CD4-positive, CD25-positive, alpha-beta regulatory T cell (primary cell): ENCODE measurements at places on chromosomes 6 and 20.
A peak's percentile ranks its signal among the peaks of the same experiment; 100 is the strongest.

GRCh38 chr20:64222291-64222735, 33.2 kb upstream of the PCMTD2 start:
- DNase-seq: no peak

GRCh38 chr6:27837625-27838057, 74.6 kb downstream of the OR2B2 start:
- DNase-seq: no peak

DNA sequence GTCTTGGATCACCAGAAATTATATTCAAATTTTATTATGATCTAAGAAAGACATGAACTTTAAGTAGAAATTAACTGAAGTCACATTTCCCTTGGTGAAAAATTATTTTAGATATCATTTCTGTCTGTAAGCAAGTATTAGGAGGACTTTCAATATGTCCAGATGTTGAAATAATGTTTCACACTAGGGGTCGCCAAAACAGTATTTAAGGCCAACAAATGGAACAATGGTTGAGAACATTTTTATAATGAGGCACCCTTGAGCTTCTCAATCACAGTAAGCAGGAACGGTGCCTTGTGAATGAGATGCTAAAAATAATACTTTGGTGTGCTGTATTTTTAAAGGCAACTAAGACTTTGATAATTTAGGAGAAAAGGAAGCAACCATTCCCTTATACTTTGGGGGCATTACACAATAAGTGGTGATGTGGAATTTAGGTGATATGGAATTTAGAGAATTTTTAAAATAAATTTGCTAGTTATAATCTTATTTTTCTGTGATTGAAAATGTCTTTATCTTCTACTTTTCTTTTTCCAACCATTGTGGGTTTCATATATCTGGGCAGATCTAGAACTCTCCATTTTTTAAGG, 9.6 kb upstream of the SF3B5 start:
- DNase-seq: peak; percentile 20

GRCh38 chr6:45714741-45715507, 300.7 kb downstream of the CLIC5 start:
- DNase-seq: peak; percentile 29

DNA sequence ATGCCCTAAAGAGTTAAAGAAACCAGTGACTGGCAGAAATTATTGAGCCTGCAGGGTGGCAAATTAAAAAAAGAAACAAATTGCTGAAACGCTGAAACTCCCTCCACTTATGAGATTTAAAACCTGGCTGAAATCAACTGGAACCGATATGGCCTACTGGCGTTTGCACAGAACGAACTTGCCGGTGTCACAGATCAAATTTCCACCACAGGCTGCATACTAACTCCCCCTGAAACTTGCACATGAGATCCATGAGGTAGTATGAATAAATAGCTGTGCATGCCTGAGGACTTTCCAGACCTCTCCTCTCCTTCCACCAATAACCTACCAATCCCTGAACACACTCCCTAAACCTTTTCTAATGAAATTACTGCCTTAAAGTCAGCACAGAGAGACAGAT, 150.4 kb downstream of the RNGTT start:
- no peak for DNase-seq

- no peak for DNase-seq
Observed at GRCh38 chr20:29689411-29690225, 1567.8 kb upstream of the DEFB115 start.

- DNase-seq: no peak
Observed at GRCh38 chr6:19327661-19328060, 509.5 kb upstream of the ID4 start.

DNA sequence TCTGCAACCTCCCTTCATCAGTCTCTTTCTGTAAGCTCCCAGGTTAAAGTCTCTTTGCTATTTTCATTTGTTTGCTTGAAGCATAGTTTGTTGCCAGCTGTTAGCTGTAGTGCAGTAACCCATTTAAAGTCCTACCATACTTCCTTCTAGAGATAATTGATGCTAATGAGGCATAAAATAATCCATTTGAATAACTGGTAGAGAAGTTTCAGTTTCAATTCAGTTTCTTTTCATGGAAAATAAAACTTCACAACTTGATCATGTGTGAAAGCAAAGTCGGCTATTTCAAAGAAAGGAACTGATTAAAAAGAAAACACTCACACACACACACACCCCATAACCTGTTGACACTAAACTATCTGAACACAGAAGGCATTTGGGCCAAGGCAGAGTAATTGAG, 68.5 kb upstream of the TENT5A start:
- no peak for DNase-seq

DNA sequence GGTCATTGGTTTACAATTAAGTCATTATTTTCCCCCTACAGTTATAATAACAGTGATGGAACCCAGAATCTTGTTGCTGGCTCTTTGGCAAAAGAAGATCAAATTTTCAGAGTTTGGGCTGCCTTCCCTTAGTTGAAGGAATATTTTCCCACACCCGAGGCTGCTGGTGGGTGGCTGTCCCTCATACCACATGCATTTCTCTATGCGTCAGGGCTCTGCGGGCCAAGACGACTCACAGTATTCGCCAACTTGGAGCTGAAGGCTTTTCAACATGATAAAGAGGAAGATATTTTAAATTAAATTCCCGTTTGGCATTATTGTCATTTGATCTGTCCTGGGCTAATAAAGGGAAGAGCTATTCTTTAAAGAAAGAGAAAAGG, 102.2 kb upstream of the SASH1 start:
- no peak for DNase-seq

DNA sequence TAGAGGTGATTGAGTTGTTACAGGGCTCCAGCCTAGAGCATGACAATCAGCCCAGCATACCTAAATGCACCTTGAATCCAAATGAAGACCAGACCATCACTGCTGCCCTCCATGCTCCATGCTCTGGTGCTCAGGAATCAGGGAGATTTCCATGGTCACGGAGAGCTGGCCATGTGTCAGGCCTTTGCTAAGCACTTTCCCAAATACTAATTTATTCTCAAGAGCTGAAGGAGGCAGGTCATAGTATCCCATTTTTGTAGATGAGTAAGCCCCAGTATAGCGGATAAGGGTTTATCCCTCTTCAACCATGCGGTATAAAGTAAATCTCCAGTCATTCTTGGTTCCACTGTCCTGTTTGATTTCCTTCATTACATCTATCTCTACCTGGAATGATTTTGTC, 240.8 kb downstream of the TFAP2A start:
- no peak for DNase-seq

GRCh38 chr6:169841251-169841650, 89.8 kb downstream of the ERMARD start:
- DNase-seq: no peak

GRCh38 chr20:24670981-24671380, 201.6 kb downstream of the SYNDIG1 start:
- DNase-seq: no peak

GRCh38 chr6:23735151-23735550, 390.9 kb upstream of the NRSN1 start:
- DNase-seq: no peak

DNA sequence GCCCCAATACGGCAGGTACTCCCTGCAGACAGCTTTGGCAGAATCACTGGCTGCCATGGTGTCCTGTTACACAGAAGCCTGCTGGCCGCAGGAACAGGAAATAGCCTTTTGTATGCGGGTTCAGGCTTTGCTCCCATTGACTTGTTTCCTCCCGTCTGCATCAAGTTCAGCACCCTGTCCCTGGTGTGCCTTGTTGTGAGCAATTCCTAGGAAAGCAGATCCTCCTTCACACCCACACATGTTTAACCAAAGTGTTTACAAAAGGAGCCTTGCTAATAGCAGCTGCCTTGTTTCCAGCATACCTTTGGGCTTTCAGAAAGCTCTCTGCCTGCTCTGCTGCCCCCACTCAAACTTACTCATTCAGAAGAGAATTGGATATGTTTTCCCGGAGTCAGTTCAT, 127.2 kb upstream of the SUPT3H start:
- no peak for DNase-seq
